Umbilical cord (tissue), 2 donors: ENCODE measurements at places on chromosomes 16 and 17.

DNA sequence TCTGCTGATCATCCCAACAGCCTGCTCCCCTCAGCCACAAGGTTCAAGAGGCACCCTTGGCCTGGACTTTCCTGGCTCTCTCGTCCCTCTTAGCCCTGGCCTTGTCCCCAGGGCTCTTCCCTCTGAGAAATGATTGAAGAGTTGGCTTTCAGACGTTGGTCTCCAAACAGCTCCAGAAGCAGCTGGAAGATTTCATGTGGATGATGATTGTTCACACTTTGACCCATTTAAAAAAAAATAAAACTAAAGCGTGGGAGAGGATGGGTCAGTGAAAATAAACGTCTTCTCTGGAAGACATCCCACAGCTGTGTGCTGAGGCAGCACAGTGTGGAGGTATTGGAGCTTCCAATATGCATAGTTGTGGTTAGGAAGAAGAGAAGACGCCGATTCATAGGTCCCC lies 54.7 kb upstream of the CDH11 start:
- peak; percentile 42 for DNase-seq

DNA sequence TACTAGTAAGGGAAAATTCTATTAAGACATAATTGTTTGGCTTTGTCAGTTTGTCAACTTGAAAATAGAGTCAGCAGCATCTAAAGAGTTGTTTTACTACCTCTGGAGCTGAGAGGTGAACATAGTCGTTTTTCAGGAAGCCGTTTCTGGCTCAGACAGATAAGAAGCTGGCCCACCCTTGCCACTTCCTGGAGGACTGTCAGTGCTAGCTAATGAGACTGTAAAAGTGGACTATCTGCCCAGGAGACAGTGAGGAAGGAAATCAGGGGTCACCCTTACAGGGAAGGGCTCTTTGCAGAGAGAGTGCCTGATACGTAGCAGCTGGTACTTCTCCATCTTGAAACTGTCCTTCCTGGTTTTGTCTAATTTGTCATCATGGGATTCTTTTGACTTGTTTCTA lies 328.7 kb downstream of the WWOX start:
- DNase-seq, result no peak

GRCh38 chr16:17261197-17261858 lies 209.4 kb downstream of the XYLT1 start:
- no peak for DNase-seq

- no peak for DNase-seq
Measured at GRCh38 chr17:80619535-80620235, 75.0 kb downstream of the RPTOR start.

GRCh38 chr17:40372031-40372430 lies 7.5 kb upstream of the GJD3 start:
- DNase-seq, result no peak
